ENCODE measurements at places on chromosomes 2 and 18.
A peak's percentile ranks its signal among the peaks of the same experiment; 100 is the strongest.

GRCh38 chr2:207802650-207803049 lies 32.9 kb upstream of the FZD5 start:
- no peak for DNase-seq

DNA sequence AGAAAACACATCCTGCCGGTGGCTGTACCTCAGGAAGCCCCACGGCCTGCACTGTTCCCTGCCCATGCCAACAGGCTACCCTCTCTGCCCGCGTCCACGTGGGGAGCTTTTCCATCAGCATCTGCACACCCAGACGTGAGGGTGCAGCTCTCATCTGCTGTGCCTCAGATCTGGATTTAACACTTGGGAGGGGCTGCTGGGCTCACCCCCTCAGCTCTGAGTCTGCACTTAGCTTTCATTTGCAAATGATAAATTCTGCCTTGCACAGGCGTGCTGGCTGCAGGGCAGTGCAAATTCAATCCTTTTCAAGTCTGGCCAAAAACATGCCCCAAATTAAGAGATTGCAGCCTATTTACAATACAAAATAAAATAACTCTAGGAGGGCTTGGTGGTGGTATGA lies 245.7 kb downstream of the TWIST2 start:
- DNase-seq = no peak

GRCh38 chr2:10007921-10008808 lies 35.2 kb upstream of the KLF11 start:
- no peak for DNase-seq

DNA sequence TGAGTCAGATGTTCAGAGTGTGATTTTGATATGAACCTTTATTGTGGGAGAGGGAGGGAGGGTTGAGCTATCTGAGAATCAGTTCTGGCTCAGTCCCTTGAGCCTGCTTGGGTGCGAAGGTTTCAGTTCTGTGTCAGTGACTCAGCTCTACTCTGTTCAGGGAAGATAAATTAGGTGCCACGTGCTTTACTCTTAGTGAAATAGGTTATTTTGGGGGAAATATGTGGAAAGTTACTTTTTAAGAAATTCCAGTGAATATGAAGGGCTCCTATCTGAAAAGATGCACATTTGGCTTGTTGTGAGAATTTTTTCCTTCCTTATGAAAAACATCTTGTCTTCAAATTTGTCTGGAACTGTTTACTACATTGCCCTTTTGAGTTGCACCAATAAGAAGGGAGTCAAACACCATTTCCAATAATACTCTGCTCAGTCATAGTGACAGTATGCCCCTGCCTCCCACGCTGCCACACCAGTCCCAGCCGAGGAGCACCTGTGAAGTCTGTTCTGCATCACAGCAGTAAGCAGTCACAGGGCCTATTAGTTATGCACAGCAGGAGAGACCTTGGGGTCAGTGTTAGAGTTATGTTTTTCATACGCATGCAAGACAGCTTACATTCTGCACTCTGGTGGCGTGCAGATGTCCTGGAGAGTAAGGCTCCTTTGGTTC lies 32.8 kb upstream of the DNAH7 start:
- DNase-seq = no peak

DNA sequence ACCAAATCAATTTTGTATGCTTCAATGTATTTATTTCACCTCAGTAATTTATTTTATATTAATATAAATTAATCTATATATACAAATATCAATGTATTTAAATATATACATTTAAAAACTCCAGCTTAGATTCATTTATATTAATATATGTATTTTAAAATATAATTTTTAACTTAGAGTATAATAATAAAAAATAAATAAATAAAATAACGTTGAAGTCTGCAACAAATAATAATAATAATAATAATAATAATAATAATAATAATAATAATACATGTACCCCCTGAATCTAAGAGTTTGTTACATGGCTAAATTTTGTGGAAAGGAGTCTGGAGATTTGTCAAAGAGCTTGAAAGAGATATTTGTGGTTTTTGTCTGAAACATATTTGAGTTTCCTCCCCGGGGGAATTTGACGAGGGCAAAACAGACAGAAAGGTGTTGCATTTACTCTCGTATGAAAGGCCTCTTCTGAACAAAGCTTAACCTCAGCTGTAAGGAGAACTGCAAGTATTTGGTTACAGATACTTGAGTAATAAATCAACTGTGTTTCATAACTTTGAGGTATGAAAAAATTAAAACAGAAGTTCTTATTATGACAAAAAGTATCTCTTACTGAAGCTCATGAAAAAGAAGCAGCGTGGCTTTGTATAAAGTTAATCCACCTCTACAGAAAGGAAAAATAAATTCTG lies 93.4 kb downstream of the CDH19 start:
- no peak for DNase-seq

DNA sequence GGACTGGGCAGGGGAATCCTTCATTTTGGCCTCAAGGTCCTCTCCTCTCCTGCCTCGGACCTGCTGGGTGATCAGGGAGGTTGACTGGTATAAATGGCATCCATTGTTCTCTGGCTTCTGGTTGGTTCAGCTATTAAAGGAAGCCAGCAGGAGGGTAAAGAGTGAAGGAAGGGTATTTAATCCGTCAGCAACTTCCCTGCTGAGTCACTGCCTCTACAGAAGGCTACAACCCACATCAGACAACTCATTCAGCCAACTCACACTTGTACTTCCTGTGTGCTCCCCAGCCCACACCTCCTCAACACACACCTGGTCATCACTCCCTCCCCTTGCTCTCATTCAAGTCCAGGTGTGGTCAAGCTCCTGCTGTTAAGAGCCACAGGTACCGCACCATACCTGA lies 68.3 kb upstream of the MRPS9 start:
- peak; percentile 7 for DNase-seq

DNA sequence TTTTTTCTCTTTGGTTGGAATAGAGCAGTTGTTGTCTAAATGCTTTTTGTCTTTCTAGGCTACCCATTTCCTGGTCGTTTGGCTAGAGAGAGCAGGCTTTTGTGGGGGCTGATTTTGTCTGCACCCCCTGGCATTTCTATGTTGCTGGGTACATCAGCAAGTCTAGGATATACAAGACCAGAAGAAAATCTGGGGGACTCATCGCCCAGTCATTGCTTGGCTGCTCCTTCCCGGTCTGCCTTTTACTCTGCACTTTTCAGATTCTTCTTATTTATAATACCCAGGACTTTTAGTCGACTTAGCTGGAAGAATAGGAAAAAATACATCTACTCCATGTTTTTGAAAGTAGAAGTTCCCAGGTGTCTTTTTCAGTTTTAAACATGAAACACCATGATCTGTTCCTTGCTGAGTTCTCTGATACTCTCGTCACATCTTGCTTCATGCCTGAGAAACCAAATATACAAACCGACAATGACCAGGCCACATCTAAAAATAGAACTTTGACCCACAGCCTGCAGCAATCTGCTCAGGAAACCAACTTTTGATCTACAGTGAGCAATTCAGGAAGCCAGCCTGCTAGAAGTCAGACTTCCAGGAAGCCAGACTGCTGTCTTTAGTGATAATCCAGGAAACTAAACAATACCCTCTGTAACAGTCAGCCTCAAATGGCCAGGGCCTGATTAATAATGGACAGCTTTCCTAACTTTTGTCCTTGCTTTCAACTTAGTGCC lies 163.8 kb upstream of the MEX3C start:
- DNase-seq = peak; percentile 25

DNA sequence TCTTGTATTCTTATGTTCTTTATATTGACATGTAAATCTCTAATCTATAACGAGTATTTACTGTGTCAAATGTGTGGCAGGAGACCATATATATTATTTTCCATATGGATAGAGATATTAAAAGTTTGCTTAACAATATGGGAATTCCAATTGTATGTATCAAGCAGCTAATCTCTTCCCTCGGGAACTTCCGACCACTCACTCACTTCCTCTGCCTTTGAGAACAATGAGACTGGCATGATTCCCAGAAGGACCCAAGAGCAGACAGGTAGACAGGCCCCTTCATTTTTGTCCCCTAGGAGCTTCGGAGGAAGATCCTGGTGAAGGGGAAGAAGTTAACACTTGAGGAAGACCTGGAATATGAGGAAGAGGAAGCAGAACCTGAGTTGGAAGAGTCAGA lies 24.1 kb downstream of the PLCD4 start:
- no peak for DNase-seq

GRCh38 chr2:101770726-101771125 lies 73.2 kb downstream of the MAP4K4 start:
- DNase-seq = peak; percentile 65

DNA sequence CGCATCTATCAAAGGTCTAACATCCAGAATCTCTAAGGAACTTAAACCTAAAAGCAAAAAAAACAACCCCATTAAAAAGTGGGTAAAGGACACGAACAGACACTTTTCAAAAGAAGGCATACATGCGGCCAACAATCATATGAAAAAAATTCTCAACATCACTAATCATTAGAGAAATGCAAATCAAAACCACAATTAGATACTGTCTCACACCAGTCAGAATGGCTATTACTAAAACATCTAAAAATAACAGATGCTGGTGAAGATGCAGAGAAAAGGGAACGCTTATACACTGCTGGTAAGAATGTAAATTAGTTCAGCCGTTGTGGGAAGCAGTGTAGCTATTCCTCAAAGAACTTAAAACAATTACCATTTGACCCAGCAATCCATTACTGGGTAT lies 38.0 kb downstream of the PPP3R1 start:
- no peak for DNase-seq

GRCh38 chr2:48768669-48769068 lies 13.1 kb upstream of the LHCGR start:
- peak; percentile 43 for DNase-seq

DNA sequence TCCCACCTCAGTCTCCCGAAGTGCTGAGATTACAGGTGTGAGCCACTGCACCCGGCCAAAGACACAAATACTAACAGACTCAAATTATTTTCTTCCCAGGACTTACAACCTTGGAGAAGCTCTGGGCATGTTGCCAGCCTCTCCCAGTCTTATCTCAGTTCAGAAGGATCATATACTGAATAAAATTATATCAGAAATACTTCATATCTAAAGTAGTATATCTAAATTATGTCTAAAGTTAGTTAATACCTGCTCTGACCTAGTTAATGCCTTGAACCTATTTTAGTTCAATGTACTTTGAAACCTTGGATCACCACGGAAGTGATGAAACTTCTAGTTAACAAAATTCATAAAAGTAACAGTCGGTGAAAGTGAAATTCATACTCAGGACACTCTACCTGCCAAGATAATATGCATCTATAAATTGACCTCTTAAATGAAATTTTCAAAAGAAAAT lies 34.4 kb upstream of the CYBRD1 start:
- no peak for DNase-seq

GRCh38 chr18:23317975-23318675 lies 135.0 kb upstream of the RIOK3 start:
- no peak for DNase-seq

- no peak for DNase-seq
These were observed 782.8 kb downstream of the BCL11A start for GRCh38 chr2:59770651-59771050.

DNA sequence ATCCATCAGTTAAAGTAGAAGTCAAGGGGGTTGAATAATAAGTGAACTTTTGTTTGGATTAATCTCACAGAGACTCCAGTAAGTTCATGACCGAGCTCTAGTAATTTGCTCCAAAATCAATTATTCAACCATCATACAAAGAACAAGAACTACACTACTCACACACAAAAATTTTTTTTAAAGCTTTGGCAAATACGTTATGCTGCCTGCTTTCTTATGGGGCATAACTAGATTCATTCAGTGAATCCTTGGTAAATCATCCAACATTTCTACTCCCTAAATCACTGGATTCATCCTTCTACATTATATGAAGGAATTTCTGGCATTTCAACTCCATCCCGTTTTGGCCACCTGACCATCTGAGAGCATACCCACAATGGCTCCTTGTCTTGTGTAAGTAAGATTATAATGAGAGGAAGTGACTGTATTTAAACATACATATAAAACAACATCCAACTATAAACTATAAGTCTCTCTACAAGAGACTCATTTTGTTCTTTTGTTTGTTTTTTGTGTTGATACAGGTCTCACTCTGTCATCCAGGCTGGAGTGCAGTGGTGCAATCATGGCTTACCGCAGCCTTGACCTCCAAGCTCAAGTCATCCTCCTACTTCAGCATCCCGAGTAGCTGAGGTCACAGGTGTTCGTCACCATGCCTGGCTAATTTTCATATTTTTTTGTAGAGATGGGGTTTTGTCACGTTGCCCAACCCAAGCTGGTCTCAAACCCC lies 144.2 kb upstream of the LRRTM4 start:
- DNase-seq = no peak

- no peak for DNase-seq
These were observed 69.1 kb downstream of the MCFD2 start for GRCh38 chr2:46846536-46846935.

GRCh38 chr2:145769011-145769716 lies 1249.2 kb upstream of the ZEB2 start:
- no peak for DNase-seq
